ENCODE measurements at places on chromosomes 5 and 9. TPM values are rescaled to one million over a fixed set of nuclear protein-coding genes. Genes with fewer than 3 reads are reported as not detected.
A peak's percentile ranks its signal among the peaks of the same experiment; 100 is the strongest.

IDNK gene
- 5.7 TPM for total RNA-seq

C9orf85 gene
- total RNA-seq: 10.8 TPM

GRCh38 chr5:148760945-148761638 lies 65.3 kb upstream of the ADRB2 start:
- no peak overlapping the region for H3K4me3 ChIP-seq
- DNase-seq: no peak
- no peaks in the 10 kb centered on the region for H3K4me1 ChIP-seq
- peaks cover 2% of the 10 kb centered on the region for H3K36me3 ChIP-seq

GRCh38 chr5:110651507-110651906 lies 75.0 kb downstream of the TMEM232 start:
- H3K36me3 ChIP-seq: no peaks in the 10 kb centered on the region
- H3K4me3 ChIP-seq: no peak overlapping the region
- H3K27ac ChIP-seq: peak overlapping the region; percentile 69
- H3K27me3 ChIP-seq: no peaks in the 10 kb centered on the region
- DNase-seq: no peak

ZNF354C gene
- total RNA-seq: 6.3 TPM

GRCh38 chr9:1535599-1535998 lies 479.5 kb upstream of the SMARCA2 start:
- no peak overlapping the region for H3K27ac ChIP-seq
- H3K4me1 ChIP-seq: no peaks in the 10 kb centered on the region
- no peak overlapping the region for H3K4me3 ChIP-seq
- no peaks in the 10 kb centered on the region for H3K36me3 ChIP-seq

FAM169A gene
- total RNA-seq: 2.7 TPM

SAXO1 gene
- total RNA-seq: not detected

DNA sequence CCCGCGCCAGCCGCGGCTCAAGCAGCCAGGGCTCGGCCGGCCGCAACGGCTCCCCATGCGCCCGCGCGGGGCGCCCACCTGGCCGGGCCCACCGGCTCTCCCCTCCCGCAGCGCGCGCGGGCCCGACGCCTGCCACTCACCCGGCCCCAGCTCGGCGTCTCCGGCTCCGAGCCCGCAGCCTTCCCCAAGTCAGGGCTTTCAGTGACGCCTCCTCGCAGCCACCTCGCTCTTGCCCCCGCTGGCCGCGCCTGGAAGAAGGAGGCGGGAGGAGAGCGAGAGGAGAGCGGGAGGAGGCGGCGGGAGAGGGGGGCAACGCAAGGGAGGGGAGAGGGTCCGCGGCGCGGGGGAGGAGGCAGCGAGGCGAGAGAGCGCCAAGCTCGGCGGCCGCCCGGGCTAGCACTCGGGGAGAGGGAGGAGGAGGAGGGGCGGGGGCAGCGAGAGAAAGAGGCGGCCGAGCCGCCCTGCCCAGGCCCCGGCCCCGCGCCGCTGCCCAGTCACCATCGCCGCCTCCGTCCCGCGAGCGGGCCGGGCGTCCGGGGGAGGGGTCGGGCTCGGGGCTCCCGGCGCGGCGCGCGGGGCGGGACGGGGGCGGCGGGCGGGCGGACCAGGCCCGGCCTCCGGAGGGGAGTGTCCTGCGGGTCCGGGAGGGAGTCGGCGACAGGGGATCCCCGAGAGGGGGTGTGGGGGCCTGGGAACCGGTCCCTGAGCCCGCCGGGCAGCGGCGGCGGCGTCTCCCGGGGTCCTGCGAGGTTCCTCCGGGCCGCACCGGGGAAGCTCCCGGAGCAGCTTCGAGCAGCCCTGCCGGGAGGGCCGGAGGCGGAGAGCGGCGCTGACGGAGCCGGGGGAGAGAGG lies at the start of gene LHFPL2:
Gene LHFPL2 (minus strand): TSS at position 414 of the 852 bp plus-strand sequence. CDS start 138,559 bp downstream, outside the sequence.
- peak; percentile 91 for DNase-seq
- H3K4me1 ChIP-seq: peaks cover 53% of the 10 kb centered on the region
- H3K27me3 ChIP-seq: no peaks in the 10 kb centered on the region

DNA sequence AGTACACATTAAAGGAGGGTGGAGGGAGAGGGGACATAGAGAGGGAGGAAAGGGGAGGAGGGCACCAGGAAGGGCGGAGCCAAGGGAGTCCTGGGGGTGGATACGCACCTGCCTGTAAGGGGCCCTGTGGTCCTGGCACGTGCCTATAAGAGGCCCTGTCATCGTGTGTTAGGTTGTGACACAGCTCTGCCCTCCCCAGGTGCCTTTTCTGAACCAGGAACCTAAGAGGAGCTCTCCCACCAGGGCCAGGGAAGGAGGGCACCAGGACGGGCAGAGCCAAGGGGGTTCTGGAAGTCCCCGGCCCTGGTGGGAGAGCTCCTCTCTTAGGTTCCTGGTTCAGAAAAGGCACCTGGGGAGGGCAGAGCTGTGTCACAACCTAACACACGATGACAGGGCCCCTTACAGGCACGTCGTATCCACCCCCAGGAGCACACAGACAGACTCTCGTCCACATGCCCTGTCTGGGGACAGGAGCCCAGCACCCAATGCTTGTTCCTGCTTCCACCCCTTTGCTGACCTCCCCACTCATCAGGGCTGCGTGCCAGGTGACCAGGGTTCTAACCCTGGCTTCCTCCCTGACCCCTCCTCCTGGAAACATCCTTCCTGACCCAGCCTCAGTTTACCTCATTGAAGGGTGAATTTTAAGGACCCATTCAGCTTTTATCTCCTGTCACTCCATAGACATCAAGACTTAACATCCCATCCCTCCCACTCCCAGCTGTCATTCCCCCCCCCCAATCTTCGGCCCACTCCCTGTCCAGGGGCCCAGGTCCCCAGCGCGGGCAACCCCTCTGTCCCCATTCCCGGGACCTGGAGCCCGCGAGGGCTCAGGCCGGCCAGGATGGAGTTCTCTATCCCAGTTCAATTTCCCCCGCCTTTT lies 12.9 kb upstream of the OLFM1 start:
- no peak overlapping the region for H3K27ac ChIP-seq
- H3K36me3 ChIP-seq: no peaks in the 10 kb centered on the region
- peaks cover 22% of the 10 kb centered on the region for H3K27me3 ChIP-seq

DNA sequence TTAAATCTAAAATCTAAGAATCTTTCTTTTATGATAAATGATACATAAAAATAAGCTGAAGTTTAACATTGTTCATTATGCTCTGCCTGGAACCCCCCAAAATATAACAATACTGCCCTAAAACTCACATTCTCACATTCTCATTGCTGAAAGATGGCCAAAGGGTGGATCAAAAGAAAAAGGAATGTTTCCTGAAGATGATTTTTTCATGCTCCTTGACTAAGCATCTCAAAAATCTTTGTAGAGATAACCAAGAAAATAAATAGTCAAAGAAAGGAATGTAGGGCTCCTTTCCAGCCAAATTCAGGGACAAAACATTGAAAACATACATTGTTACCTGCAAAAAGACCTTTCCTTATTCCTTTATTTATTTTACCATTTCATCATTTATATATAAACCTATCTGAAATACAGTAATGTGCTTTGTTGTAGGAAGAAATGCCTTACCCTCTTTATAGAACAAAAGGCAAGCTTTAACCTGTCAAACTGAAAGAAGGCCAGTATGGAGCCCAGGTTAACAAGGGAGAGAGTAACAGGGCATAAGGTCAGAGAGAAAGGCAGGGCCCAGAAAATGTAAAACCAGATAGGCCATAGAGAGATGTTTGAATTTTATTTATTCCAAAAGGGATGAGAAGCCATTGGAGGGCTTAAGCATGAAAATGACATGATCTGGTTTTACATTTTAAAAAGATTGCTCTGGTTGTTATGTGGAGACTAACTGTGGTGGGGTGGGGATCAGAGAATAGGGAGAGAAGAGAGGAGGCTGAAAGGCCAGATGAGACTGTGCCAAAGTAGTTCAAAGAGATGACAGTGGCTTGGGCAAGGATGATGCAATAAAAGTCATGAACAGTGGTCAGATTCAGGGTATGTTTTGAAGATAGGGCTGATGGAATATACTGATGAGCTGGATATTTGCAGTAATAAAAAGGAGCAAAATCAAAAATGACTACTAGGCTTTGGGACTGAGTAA lies 37.3 kb upstream of the CDK5RAP2 start:
- no peak overlapping the region for H3K4me3 ChIP-seq
- peaks cover 18% of the 10 kb centered on the region for H3K4me1 ChIP-seq
- H3K36me3 ChIP-seq: peaks cover 17% of the 10 kb centered on the region
- no peaks in the 10 kb centered on the region for H3K27me3 ChIP-seq

DNA sequence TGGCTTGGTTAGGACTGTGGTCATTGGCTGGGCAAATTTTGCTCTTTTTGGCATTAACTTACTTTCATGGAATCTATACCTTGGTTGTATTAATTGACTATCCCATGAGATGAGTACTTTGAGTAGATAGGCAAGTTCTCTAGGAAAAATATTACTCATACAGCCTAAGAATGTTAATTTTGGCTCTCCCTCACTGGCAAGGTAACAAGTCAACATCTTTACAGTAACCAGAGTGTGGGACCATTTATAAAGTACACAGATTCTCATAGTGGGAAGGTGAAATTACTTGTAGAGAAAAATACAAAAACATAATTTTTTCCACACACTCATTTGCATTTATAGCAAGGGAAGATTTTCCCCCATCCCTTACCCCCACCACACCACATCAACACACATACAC lies 154.6 kb upstream of the ZNF608 start:
- DNase-seq: no peak
- H3K27ac ChIP-seq: no peak overlapping the region
- H3K4me1 ChIP-seq: peaks cover 23% of the 10 kb centered on the region
- H3K36me3 ChIP-seq: no peaks in the 10 kb centered on the region
- no peaks in the 10 kb centered on the region for H3K27me3 ChIP-seq

KLF4 gene
- total RNA-seq: 113 TPM

TIMD4 gene
- total RNA-seq: not detected

DNA sequence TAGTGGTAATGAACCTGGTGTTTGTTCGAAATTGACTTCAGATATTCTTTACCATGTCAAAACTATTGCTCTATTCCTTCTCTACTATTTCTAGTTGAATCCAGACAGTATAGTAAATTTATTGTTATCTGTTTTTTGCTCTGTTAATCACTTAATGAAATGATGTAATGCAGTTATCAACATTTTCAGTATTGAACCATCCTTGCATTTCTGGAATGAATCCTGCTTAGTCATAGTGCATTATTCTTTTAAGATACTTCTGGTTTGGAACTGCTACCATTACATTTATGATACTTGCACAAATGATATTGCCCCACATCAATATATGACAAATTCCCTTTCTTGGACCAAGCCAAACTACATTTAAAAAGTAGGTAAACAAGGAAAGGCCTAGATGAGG lies 554.0 kb upstream of the KLF4 start:
- H3K27me3 ChIP-seq: no peaks in the 10 kb centered on the region
- peaks cover 25% of the 10 kb centered on the region for H3K4me1 ChIP-seq
- no peak for DNase-seq
- H3K4me3 ChIP-seq: no peak overlapping the region

DNA sequence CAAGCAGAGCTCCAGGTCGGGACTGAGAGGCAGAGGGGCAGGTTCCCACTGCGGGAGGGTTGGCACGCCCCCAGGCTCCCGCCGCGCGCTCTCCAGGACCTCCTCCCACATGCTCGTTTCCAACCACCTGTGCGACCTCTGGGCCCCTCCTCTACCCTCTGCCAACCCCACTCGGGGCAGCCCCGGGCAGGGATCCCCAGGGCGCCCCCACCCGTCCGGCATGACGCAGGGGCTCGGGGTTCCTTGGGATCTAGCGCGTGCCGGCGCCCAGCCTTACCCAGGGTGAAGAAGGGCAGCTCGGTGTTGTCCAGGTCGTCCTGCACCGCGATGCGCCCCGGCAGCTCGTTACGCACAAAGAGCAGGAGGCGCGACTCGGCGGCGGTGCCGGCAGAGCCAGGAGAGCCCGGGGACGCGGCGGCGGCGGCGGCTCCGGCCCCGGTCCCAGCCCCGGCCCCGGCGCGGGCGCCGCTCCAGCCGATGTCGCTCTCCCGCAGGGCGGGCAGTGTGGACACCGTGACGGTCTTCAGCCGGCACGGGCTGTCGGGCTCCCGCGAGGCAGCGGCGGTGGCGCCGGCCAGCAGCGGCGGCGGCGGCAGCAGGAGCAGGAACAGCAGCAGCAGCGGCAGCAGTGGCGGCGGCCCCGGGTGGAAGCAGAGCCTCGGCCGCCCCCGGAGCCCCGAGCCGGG lies 494 bp downstream of the ASTN2 start:
- H3K27me3 ChIP-seq: peaks cover 43% of the 10 kb centered on the region
- no peak for DNase-seq

CCL28 gene
- not detected for total RNA-seq

ASPN gene
- 129 TPM for total RNA-seq

SLCO4C1 gene
- 0.11 TPM for total RNA-seq

AQP3 gene
- 0.86 TPM for total RNA-seq

GRCh38 chr5:173397516-173397915 lies 69.3 kb upstream of the STC2 start:
- H3K4me1 ChIP-seq: peaks cover 17% of the 10 kb centered on the region
- no peaks in the 10 kb centered on the region for H3K36me3 ChIP-seq
- H3K4me3 ChIP-seq: no peak overlapping the region
- no peaks in the 10 kb centered on the region for H3K27me3 ChIP-seq
- DNase-seq: no peak
- H3K27ac ChIP-seq: no peak overlapping the region

DNA sequence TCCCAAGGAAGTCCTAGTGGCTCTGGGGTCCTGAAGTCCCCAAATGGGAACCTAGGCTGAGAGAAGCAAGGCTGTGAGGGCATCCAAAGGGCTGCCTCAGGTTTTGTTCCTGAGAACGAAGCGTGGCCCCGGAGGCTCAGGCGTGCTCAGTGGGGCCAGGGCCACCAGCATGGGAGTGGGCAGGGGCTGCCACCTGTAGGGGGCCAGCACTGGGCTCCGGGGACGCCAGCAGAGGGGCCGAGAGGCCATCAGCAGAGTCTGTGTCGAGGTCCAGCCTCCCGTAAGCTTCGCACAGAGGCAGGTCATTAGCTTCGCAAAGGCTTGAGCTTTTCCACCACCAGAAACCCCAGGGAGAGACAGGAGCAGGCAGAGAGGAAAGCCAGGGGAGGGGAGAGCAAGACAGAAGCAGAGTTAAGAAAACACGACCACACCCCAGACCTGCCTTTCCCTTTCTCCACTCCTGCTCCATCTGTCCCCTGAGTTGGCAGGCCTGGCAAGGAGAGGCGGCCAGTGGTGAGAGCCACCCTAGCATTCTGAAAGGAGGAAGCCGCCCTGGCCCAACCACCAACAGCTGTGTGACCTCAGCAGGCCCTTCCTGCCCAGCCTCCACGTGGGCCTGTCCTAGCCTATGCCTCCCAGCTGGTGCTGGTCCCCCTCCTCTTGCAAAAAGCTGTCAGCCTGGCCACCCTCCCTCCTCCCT lies 5.5 kb upstream of the SURF6 start:
- DNase-seq: no peak
- no peak overlapping the region for H3K4me3 ChIP-seq
- no peaks in the 10 kb centered on the region for H3K27me3 ChIP-seq
- H3K27ac ChIP-seq: no peak overlapping the region
- peaks cover 24% of the 10 kb centered on the region for H3K36me3 ChIP-seq
- peaks cover 7% of the 10 kb centered on the region for H3K4me1 ChIP-seq
